HCEC 1CT (cell line): ENCODE measurements at places on chromosomes 1 and 21.

DNA sequence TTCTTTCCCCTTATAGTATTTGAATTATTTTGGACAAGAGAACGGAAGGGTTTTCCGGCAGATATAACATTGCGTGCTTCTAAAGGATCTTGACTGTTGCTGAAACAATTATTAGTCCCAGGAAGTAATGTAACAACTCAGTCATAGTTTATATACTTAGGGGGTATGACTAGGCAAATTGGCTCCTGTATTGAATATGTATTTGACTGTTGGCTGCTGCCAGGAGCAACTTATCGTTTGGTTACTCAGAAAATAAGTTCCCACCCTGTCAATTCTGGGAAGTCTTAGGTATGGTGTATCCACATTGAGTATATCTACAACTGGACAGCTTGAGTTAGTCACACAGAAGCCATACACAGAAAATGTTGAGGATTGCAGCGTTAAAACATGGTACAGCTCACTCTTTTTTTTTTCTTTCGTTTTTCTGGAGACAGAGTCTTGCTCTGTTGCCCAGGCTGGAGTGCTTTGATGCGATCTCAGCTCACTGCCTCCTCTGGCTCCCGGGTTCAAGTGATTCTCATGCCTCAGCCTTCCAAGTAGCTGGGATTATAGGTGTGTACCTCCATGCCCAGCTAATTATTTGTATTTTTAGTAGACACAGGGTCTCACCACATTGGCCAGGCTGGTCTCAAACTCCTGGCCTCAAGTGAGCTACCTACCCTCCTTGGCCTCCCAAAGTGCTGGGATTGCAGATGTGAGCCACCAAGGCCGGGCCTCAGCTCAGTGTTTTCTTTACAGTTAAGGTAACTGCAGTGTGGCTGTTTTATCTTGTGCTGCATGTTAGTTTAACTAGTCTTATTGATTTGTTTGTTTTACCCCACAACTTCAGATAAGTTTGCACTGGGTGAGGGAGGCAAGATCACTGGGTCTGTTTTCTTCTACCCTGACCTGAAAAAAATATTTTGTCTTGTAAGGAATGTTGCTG is 10.2 kb downstream of the SMAP2 start:
- DNase-seq, result peak; percentile 89

DNA sequence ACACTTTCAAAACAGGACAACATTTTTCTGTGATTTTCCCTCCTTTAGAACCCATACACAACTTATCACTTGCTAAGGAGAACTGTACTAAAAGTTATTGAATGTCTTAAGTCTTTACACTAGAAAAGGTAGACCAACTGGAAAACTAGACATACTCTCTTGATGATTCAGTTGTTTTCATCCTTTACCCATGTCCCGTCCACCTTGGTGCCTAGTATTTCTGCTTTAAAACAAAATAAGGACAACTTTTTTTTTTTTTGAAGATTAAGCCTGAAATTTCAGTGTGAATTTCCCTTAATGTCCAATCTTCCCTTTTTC is 4.5 kb downstream of the CDKN2C start:
- no peak for DNase-seq

DNA sequence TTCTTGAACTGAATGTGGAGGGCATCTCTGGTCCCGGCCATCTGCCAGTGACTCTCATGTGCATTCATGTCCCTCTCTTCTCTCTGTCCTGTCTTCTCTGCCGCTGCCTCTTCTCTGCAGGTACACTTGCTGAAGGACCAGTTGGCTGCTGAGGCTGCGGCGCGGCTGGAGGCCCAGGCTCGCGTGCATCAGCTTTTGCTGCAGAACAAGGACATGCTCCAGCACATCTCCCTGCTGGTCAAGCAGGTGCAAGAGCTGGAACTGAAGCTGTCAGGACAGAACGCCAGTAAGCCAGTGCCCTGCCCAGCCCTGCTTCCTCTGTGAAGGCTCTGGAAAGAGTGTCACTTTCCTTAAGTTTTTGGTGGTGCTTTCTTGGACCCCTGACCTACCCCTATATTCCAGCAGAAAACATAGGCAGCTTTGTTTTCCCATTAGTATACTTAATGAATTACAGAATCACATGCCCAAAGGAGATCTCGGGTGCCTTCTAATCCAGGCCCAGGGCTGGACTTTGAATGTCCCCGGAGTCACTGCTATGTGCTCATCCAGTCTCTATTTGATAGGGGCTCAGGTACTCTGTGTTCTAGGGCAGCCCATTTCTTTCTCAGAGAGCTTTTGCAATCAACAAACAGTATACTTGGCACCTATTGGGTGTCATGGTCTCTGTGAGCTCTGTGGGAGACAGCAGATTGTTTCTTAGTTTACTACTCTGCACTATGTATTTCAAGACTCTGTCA is 11.2 kb downstream of the SPATA46 start:
- DNase-seq, result no peak

- no peak for DNase-seq
These were observed 103.8 kb downstream of the SLC45A1 start for GRCh38 chr1:8421721-8422120.

- DNase-seq, result peak; percentile 55
These were observed 2.5 kb upstream of the PTGS2 start for GRCh38 chr1:186682736-186683135.

DNA sequence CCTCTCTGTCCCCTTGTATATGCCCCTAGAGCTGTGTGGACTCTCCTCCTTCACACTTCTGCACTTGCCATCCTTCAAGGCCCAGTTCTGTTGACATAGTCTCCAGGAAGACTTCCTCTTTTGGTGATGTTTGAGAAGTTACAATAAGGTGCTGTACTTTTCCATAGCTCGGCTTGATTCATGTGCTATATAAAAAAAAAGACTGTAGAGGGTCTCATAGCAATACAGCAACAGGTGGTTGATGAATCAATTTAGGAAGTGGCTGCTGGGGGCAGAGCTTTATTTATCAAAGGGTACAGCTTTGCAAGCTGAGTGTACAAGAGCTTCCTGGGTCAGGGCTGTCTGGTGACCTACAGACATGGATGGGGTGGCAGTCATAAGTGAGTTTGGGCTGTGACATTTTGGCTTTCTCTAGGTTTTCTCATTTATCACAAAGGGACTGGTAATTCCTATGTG is 102.7 kb downstream of the RUNX1 start:
- no peak for DNase-seq

GRCh38 chr1:155669233-155670162 is 19.1 kb downstream of the YY1AP1 start:
- no peak for DNase-seq

DNA sequence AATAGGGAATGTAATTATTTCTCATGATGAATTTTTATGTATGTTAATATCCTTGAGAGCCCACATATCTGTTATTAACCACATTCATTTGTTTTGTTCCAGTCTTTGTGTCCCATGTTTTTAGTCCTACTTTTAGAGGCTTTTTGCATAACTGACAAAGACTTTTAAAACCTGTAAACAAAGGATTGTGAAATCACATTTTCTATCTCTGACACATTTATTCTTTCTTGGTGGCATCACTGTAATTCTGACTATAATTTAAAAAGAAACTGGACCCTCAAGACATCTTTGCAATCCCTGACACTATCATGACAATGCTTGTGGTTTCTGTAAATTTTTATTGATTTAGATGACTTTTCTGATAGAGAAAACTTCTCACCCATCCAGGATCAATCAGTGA is 313.1 kb downstream of the SIPA1L2 start:
- DNase-seq, result no peak

GRCh38 chr1:218493986-218494385 is 148.8 kb downstream of the TGFB2 start:
- no peak for DNase-seq

DNA sequence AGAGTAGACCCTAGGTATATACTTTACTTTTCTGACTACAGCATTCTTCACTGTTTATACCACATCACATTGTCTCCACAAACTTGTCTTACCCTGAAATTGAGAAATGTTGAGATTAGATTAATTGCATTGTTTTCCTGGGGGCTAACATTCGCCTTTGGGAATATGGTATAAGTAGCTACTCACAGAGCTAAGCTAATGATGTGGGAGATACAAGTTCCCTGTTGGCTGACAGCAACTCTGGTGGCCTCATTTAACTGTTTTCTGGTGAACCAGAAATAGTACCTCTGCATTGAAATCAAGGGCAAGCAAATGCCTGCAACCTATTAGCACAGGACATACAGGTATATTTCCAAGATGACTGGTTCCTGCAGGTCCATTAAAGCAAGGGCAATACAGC is 13.2 kb upstream of the VCAM1 start:
- no peak for DNase-seq

GRCh38 chr1:17163789-17164666 is 40.9 kb upstream of the PADI1 start:
- DNase-seq, result no peak

DNA sequence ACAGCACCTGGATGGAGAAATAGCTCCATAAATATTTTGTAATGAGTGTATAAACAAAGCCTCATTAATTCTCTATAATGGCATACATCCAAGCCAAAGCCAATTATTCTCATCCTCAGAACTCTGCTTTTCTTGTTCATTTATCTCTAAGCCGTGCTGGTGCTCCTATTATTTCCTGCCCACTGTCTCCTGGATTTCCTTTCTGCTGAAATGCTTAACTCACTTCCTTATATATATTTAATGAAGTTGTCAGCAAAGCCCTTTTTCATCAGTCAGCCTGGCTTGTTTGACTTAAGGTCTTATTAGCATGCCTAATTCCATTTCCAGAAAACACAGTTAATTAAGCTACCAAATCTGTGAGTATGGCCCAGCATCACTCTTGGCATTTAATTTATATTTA is 93.4 kb downstream of the SLC25A24 start:
- DNase-seq, result no peak

DNA sequence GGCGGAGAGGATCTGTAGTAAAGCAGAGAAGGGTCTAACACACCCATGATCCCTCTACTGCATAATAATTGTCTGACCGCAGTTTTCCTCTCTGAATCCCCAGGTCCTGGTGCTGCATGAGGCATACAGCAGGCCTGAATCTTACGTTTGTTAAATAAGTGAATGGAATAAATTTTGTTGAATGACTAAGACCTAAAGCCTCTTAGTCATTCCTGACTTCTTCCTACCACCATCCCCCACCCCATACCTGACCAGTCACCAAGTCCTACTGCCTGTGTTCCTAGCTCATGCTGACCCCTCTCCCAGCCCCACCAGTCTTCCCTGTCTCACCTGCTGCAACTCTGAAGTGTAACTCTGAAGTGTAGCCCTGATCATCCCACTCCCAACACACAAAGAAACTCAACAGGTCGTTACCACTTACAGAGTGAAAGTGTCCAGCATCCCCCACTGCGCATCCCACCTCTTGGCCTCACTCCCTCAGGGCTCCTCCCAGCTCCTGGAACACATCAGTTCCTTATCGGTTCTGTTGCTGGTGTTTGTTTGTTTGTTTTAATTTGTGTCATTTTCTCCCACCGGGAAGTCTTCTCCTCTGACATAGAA is 9.7 kb downstream of the GJA5 start:
- no peak for DNase-seq

- peak; percentile 7 for DNase-seq
These were observed 25.7 kb downstream of the AADACL4 start for GRCh38 chr1:12669529-12670068.

DNA sequence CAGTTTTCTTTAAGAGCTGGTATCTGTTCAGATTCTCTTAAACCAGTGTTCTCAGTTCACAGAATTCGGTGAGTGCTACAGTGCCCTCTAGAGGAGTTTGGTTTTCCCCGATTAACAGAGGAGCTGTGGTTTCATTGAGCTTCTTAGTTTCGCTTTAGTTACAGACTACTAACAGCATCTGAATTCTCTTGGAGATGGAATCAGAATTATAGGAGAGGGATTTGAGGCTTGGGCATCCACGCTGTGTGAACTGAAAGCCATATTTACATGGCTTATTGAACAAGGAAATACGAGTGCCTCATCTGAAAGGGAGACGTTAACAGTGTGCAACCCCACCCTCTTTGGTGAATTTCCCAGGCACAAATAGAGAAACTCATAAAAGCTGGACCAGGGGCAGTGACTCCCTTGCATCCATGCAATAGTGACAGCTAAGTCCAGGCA is 202.0 kb downstream of the USH2A start:
- DNase-seq, result peak; percentile 84
